Adrenal gland (tissue), 19 donors: ENCODE measurements at places on chromosomes 6 and 20. TPM values are rescaled to one million over a fixed set of nuclear protein-coding genes. Genes with fewer than 3 reads are reported as not detected.

DNA sequence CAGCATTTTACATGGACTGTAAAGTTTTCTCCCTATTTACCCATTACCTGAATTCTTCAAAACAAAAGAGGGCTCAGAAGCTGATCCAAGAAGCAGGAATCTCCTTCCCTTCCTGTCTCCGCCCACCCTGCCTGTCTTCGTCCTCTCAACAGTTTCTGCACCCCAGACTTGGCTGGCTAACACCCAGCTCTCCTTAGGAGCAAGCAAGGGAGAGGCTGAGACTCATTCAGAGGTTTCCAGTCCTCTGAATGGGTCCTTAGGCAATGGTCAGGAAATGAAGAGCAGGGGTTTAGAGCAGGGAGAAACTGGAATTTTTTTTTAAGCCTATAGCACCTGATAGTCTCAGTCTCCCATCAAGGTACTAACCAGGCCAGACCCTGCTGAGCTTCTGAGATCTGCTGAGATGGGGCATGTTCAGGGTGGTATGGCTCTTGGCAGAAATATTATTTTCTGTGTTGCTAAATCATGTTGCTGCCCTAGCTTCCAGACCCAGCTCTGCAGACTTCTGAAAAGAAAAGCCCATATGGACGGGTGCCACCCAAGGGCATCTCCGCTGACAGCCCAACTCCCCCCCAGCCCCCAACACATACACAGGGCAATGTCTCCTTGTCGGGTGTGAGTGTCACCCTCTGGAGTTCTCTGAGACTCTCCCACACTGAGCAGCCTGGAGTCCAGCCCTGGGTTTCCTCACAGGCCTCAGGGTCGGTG, 74.6 kb upstream of the CD93 start:
- DNase-seq = no peak

DNA sequence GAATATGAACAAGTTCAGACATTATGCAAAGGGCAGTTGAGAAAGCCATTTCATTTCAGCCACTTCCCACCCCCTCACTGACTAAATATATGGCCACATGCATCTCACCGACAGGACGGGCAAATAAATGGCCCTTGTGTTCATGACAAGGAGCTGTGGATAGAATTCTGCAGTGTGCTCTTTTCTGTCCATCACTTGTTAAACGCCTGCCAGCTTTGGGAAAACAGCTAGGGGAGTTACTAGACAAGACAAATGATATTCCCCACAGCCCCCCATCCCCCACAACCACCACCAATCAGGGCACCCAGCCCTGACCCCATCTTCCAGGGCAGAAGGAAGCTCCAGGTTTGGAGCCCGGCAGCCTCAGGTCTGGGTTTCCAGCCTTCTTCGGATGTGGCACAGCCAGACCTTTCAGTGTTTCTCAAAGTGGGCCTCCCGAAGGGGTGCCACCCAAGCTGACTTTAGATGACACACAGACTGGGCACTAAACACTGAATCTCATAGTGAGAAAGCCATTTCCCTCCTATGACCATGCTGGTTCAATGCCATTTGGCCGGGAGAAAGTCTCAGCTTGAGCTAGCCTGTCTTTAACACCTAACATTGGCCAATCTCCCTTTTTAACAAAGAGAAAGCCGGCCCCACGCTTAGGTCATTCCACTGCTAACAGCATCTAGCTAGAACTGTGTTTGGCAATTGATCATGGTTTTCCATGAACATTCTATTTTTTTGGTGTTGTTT, 4.0 kb upstream of the RIPOR3 start:
- DNase-seq = no peak

GRCh38 chr20:48132834-48133233, 347.6 kb upstream of the SULF2 start:
- no peak for DNase-seq

DNA sequence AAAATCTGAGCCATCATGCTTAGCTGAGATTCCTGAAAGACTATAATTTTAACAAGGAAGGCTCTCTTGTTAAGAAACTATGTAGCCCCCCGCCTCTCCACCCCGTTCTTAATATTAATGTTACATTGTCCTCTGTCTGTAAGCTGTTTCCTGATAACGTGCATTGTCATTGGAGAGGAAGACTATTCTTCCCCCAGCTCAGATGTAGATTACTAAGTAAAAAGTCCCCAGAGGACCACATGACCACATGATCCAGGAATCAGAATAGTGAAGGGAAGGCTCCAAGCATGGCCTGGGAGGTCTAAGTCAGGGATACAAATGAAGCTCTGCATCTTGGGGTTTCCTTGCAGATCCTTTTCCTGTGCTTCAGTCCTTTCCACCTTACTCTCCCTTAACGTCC, 106.4 kb downstream of the JARID2 start:
- no peak for DNase-seq

GRCh38 chr6:126380072-126380583, 40.2 kb downstream of the CENPW start:
- no peak for DNase-seq

HLA-DQA1 gene
- total RNA-seq = 135 TPM
